ENCODE measurements at places on chromosomes 2 and 18.
A peak's percentile ranks its signal among the peaks of the same experiment; 100 is the strongest.

DNA sequence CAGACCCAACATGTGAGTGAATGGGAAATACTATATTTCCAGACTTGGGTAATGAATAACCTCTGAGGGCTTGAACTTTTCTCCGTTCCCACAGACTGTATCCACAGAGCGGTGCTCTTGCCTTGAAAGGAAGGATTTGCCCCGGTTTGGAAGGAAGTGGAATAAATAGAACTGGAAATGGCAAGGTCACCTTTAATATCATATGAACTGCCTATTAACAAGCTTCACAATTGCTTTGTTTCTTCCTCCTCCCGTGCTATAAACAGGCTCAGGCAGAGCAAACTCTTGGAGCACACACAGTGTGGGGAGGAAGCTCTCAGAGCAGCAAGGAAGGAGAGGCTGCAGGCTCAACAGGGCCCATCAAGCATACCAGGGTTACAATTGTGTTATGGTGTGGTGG is 28.5 kb upstream of the DARS1 start:
- DNase-seq: no peak

DNA sequence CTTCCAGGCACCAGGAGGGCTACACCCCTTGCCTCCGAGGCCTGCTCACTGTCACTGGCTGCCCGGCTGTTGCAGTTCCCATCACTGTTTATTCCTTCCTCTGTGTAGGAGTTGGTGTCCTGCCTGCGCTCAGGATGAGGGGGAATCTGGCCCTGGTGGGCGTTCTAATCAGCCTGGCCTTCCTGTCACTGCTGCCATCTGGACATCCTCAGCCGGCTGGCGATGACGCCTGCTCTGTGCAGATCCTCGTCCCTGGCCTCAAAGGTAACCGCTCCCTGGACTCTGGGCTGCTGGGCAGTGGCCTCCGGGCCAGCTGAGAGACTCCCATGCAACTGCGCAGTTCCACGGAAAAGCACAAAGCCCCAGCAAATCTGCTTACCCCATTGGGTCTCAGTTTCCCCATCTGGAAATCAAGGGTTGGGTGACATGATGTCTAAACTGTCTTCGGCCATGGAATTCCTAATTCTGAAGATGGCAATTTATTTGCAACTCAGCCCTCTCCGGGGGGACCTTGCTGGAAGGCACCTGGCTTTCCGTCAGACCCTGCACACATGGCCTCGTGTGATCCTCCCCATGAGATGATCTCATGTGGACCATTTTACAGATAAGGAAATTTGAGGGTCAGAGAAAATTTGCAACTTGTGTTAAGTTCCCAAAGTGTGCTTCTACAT is 9.4 kb downstream of the COLEC11 start:
- no peak for DNase-seq

GRCh38 chr2:29164091-29164846 is 49.1 kb downstream of the CLIP4 start:
- no peak for DNase-seq

DNA sequence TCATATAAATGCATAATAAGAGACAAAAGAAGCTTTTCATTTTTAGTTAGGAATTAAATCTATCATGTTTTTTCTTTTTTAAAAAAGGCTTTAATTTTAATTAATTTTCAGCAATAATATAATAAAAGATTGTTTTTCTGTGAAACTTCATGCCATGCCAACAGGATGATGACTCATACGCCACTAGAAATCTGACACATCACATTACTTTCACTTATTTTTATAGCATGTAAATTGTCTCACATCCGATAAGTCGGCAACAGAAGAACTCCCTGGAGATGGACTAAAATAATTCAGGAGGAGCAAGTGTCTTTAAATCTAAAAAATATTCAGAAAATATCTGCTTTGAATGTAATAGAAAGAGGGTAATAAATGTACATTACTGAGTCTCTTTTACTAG is 1024.2 kb upstream of the ACVR2A start:
- no peak for DNase-seq

- peak; percentile 41 for DNase-seq
Measured at GRCh38 chr2:137888845-137889244, 75.4 kb upstream of the HNMT start.

DNA sequence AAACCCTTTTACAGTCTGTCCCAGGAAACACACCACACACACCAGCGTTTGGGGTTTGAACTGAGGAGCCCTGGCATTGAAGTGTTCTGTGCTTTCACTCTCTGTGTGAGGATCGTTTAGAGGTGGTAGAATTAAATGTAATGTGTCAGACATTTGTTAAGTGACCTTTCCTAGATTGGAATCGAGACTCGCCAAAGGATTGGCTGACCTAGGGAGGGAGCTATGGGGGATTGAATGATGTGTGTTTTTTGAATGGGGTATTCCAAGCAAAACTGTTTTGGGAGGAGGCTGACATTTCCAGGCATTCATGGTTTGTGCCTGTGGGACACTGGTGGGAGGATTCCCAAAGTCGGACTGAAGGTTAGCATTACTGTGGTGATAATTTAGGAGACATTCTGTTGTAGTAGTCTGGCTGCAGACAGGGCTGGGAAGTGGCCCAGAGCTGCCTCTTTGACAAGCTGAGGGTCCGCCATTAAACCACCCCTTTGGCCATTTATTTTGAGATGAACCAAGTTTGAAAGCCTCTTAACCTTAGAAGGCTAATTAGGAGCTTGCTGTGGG is 1.7 kb downstream of the MYO1B start:
- DNase-seq: no peak

- no peak for DNase-seq
Measured at GRCh38 chr2:12773586-12774394, 57.1 kb downstream of the TRIB2 start.

- DNase-seq: peak; percentile 33
Measured at GRCh38 chr2:56508662-56509061, 324.9 kb downstream of the CCDC85A start.

DNA sequence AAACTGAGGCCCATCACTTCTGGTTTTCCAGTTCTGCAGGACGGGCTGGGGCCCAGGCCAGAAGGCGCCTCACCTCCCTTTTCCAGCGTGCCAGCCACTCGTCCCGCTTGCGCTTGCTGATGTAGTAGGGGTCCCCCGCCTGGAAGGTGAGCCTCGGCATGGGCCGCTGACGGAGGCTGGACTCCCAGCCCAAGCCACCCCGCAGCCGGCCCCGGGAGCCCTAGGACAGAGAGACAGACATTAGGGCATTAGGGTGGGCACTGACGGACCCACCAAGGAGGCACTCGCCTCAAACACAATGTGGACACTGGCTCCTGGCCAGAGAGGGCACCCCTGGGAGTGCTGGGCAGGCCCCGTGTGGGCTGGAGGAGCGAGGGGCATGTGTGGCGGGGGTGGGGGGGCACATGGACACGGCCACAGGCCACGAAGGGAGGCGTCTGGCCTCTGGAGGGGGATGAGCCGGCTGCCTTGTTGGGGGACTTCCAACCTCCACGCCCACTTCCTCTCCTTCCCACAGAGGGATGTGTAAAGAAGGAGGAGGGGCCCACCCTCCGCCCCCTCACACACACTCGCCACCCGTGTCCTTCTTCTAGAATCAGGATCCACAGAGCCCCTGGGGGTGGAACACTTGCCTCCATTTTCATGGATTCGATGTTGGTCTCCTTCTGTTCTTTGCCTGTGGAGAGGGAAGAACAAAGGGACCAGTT is 66.7 kb downstream of the DNMT3A start:
- no peak for DNase-seq

- peak; percentile 95 for DNase-seq
Measured at GRCh38 chr2:194363295-194363694, 1293.7 kb upstream of the SLC39A10 start.

DNA sequence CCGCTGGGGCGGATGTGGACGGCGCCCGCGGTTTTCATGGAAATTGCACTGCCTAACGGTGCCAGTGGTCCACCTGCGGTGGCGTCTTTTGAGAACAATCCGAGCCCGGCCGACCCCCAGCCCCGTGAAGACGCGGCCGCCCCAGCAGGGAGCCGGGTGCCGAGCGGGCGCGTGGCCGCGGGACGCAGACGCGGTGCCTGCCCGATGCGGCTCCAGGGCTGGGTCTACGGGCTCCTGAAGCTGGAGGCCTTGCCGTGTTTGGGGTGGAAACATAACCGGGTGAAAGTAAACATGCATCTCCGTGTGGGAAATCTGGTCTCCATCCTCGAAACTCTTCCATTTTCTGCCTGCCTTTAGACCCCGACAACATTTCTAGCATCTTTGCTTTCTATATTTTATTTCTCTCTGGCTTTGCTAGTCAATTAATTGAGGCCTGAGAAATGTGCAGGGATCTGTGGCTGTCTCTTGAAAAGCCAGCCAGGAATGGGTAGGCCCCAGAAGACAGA is 572 bp downstream of the INPP4A start:
- DNase-seq: no peak

GRCh38 chr2:648476-649424 is 28.5 kb downstream of the TMEM18 start:
- DNase-seq: no peak

DNA sequence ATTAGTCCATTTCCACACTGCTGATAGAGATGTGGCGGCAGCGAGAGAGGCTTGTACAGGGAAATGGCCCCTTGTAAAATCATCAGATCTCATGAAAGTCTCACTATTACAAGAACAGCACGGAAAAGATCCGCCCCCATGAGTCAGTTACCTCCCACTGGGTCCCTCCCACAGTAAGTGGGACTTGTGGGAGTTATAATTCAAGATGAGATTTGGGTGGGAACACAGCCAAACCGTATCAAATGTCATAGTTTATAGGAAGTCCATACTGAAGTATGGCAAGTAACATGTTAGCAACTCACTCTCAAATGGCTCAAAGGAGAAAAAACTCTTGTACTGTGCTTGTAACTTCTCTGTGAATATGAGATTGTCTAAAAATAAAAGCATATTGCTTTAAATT is 56.1 kb downstream of the FARP2 start:
- DNase-seq: peak; percentile 64

DNA sequence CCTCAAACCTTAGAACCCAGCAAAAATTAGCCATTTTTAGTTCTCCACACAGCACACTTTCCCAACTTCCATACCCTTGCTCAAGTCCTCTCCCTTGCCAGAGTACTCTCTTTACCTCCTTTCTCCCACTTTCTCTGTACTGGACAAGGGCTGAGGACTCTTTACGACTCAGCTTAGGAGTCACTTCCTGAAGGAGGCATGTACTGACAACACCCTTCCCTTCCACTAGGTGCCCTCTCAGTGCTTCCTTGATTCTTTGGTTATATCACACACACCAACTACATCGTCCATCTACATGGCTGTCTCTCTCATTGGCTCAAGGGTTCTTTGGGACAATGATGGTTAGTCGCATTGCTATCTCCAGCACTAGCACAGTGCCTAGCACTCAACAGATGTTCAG is 5.2 kb upstream of the C18orf63 start:
- no peak for DNase-seq

DNA sequence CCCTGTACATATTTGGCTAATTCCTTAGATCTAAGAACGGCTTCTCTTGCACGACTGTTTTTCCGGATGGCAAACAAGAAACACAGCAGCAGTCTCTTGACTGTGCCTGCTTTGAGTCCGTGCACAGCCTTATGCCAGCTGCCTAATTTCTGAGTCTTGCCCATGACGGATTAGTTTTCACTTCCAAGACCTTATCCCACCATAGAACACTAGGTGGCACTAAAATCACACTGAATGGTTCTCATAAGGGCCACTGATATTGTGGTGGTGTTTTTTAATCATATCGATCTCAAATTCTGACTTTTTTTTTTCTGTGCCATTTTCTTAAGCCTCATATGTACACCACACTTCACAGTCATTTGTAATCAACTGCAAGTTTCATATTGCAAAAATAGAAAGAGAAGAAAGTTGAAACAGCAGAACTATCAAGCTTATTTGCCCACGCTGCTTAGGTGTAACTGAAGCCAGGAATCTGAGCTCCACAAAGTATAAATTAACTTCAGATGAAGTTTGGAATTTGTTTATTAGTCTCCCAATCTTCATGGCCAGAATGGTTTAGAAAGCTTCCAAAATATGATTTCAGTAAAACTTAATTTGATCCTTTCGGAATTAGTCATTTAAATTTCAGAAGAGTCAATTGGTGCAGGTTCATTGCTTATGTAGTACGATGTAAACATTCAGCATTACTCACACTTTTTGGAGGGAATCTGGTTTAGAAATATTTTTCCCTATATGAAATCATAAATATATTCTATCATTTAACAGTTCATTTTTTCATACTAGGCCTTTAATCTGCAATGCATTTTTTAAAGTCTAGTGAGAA is 45.5 kb upstream of the SCN7A start:
- DNase-seq: peak; percentile 68

DNA sequence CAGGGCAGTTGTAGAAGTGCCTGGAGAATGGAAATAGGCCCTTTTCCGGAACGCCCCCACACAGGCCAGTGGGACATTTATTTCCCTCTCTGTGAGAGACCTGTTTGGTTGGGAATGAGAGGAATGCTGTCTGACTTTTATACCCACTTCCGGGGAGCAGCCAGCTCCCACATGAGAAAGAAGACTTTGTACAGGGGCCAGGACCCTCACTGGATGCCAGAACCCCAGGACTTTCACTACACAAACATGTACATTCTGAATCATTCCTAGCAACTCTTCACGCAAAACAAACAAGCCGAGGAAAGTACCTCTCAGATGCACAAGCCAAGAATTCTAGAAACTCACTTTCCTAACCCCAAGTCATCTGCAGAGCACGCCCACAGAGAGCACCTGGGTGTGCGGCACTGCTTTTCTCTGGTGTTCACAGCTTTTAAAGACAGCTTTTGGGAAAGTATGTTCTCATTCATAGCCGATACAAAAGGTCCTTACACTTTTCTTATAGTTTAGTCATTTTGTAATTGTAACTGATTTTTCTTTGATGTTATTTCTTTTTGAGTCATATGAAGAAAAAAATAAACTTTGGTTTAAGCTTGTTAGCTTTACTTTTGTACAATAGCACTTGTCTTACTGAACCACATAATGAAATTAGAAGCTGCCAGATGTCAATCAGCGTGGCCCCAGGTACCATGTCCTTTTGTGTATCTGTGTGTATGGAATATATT is 856.1 kb upstream of the ID2 start:
- DNase-seq: no peak

- DNase-seq: peak; percentile 3
Measured at GRCh38 chr2:36770542-36771287, 74.2 kb downstream of the VIT start.

- no peak for DNase-seq
Measured at GRCh38 chr18:5415031-5415430, 119.5 kb upstream of the ZBTB14 start.

DNA sequence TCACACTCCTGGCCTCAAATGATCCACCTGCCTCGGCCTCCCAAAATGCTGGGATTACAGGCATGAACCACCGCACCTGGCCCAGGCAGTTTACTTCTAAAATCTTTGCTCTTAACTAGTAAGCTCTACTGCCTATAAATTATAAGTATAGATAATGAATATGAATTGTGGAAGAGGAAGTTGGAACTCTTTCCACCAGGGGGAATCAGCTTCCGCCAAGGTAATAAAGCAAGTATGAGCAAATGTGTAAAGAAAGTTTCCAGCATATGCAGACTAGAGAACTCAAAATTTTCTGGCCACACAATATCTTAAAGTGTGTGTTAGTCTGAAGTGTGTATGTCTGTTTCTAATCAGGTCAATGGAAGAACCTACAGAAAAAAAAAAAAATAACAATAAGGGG is 68.1 kb downstream of the RMDN2 start:
- DNase-seq: no peak

- no peak for DNase-seq
Measured at GRCh38 chr2:128537646-128538045, 219.0 kb upstream of the HS6ST1 start.

Data from NCI-H2171 treated with DMSO at 0.1 percent for 48 hours (cell line).